ENCODE measurements at places on chromosomes 3 and 15.

- H3K4me1 ChIP-seq = no peaks in the 10 kb centered on the region
- no peaks in the 10 kb centered on the region for H3K27me3 ChIP-seq
- no peak overlapping the region for H3K27ac ChIP-seq
- no peak overlapping the region for H3K4me3 ChIP-seq
- DNase-seq = no peak
- no peaks in the 10 kb centered on the region for H3K36me3 ChIP-seq
Observed at GRCh38 chr3:65749066-65749465, 289.7 kb downstream of the MAGI1 start.

GRCh38 chr3:167929968-167930367 lies 165.8 kb downstream of the GOLIM4 start:
- H3K27ac ChIP-seq = no peak overlapping the region
- H3K36me3 ChIP-seq = no peaks in the 10 kb centered on the region
- no peak overlapping the region for H3K4me3 ChIP-seq

DNA sequence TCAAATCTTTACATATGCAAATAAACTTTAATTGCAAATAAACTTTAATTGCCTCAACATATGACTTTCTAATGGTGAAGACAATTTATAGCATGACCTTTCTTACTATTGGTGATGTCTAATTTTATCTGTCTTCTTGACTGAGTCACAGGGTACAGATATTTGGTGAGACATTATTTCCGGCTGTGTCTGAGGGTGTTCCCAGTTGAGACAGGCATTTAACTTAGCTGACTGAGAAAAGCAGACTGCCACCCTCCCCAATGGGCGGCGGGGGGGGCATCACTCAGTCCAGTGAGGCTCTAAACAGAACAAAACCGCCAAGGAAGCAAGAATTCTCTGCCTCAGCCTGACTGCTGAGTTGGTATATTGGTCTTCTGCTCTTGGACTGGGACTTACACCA lies 160.0 kb downstream of the TBL1XR1 start:
- H3K4me3 ChIP-seq = no peak overlapping the region
- peaks cover 5% of the 10 kb centered on the region for H3K36me3 ChIP-seq
- H3K4me1 ChIP-seq = no peaks in the 10 kb centered on the region
- H3K27ac ChIP-seq = no peak overlapping the region

DNA sequence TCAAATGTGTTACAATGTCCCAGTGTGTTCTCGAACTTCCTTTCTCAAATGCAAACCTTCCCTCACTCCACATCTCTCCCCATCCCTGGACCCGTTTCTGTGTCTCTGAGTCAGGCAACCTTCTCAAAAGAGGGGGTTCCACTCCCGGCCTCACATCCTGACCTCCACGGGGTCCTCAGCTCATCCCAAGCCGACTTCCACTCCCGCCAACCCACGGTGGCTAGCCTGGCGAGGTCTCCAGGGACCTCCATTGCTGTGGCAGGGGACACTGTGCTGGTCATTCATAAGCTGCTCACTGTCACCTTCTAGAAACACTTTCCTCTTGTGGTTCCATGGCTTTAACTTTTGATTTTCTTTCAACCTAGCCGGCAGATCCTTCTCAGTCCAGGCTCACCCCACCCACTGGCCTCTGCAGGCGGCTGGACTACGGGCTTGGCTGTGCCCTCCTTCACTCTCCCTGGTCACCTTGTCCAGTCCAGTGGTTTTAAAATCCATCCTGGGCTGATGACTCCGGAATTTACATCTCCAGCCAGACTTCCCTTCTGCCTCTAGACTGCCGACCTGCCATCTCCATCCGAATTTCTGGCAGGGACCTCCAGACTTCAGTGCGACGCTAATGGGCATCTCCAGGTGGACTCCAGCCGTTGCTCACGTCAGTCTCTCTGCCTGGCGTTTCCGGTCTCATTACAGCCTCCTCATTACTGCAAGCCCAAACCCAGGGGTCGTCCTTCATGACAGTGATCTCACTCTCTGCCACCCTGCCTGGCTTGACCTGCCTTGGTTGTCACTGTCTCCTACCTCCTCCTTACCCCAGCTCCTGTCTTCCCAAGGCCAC lies 20.0 kb downstream of the ABTB1 start:
- H3K27me3 ChIP-seq = no peaks in the 10 kb centered on the region
- H3K27ac ChIP-seq = no peak overlapping the region
- no peaks in the 10 kb centered on the region for H3K36me3 ChIP-seq
- no peak overlapping the region for H3K4me3 ChIP-seq
- no peak for DNase-seq

DNA sequence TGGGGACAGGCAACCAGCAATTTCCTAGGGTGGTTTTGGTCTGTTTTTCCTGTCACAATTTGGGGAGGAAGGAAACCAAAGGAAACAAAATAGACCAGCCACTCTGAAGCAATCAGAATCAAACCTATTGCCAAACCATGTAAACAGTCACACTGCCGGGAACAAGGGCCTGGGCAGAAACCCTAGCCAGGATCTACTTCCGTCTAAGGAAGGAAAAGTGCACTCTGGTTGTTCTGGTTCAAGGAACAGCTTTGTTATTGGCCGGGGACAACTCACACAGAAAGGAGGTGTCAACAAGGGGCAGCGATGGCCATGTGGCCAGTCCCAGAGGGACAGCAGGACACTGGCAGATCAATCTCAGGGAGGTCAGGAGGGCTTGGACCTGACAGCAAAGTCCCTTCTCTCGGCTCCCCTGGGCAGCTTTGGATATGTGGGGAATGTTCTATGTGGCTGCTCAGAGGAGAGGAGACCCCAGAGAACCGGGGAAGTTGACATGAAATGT lies 17.5 kb upstream of the RAD18 start:
- DNase-seq = no peak
- no peaks in the 10 kb centered on the region for H3K4me1 ChIP-seq
- no peaks in the 10 kb centered on the region for H3K27me3 ChIP-seq
- H3K27ac ChIP-seq = no peak overlapping the region
- H3K36me3 ChIP-seq = no peaks in the 10 kb centered on the region
